ENCODE measurements at places on chromosomes 2 and 18.

DNA sequence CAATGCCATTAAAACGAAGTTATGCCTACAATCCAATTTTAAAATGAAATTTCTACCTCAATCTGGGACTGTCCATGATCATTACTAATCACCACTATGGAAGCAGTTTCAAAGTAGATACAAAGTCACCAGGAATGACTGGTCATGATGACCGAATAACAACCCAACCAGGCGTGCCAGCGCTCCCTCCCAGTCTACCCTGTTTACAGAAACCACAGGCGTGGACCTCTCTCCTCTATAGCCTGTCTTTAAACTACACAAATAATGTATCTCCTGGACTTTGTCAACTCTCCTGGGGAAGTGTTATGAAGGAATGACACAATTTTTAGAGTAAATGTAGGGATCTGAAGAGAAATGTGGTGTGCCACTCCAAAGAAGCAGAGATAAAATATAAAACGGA lies 150.2 kb downstream of the SRBD1 start:
- DNase-seq: no peak

DNA sequence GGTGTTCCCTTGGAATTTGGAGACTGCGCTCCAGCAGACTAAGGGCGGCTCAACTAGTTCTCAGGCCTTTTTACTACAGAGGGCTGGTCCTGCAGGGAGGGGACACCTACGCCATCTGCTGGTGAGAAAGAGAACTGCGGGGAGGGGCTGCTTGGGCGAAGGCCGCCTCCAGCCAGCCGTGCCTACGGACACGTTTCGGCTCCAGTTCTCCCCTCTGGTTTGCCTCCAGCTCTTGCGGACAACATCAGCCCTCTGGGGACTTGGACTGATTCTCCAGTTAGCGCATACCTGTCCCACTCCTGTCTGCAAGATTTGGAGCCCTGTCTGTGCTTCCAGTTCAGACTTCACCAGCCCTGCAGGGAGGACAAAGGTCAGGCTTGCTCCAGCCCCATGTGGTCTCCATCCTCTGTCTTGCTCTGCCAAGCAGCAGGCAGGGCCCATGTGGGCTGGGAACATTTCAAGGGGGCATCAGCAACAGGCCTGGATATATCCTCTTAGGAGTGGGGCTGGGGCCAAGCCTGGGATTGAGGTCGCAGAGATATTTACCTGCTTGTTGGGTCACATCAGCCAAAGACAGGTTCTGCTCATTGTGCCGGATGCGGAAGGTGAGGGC lies 10.3 kb downstream of the PTPRN start:
- peak; percentile 47 for DNase-seq

GRCh38 chr2:25398534-25398933 lies 56.8 kb upstream of the DNMT3A start:
- no peak for DNase-seq

GRCh38 chr2:200810252-200810997 lies 1.3 kb upstream of the BZW1 start:
- DNase-seq: no peak

DNA sequence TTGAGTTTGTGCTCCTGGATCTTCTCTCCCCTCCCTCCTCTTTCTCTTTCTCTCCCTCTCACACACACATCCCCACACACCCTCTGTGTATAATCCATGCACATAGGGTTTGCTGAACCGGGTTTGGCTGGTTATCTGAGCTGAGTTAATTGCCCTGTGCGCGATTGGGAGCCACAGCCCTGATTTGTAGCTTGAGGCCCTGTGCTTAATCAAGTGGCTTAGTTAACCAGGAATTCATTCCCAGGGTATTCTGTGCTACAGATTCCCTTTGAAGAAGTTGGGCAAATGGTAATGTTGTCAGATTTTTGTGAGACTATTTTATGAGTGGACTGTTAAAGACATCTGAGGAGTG lies 6.2 kb downstream of the PARD3B start:
- no peak for DNase-seq

DNA sequence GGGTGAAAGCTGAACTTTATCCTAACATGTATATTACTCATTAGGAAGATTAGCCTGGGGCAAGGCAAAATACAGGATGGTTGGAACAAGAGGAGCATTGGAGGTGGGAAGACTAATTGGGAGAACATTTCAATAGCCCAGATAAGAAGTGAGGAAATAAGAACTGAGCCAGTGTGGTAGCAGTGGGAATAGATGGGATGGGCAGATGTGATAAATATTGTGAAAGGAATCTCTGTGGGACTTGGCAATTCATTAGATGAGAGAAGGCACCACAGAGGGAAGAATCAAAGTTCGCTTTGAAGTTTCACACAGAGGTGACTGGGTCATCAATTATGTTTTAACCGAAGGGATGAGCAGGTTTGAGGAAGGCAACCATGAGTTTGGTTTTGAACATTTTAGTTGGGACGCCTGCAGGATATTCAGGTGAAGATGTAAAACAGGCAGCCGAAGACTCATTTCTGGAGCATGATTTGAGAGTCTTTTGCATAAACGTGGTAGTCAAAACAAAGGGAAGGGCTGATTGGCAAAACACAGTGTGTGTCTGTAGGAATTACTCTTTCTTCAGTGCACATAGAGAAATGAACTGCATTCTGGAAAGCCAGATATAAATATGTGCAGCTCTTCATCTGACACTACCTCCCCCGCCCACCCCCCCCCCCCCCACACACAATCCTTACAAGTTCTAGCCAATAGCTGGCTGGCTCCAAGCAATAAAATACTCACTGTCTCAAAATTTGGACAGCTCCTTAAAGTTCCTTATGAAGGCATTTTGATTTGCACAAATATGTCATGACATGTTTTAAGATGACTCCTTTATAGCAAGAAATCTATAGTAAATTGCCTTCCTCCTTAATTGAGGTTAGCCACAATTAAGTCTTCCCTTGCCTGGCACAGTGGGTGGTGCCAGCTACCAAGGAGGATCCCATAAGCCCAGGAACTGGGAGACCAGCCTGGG lies 1.9 kb upstream of the SLC1A4 start:
- peak; percentile 26 for DNase-seq

DNA sequence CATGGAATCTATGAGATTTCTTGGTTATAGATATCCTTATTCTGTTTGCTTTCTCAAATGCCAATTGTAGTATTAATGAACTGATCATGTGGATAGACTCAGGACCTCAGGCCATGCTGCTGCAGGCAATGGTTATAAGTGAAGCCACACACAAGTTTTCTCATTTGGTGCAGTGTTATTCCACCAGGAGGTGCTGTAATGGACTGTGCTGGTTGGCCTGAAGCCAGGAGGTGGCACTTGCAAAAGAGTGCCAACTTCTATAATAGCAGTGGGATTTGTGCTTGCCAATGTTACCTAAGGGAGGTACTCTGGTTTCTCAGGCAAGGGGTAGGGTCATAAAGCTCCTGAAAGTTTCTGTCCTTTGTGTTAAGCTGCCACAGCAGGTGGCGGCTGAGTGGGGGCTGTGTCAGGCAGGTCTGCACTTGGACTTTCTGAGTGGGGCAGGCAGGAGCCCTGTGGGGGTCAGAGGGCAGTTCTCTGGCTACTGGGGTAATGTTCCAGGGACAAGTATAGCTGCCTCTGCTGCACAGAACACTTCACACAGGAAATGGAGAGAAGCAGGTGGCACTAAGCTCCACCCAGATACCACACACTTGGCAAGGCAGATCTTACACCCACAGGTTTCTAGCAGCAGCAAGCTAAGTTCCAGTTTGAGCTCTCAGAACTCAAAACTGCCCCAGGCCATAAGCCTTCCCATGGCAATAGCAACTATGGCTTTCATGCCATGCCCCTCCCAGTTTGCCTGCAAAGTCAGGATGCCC lies 352.6 kb upstream of the CWC22 start:
- peak; percentile 1 for DNase-seq

DNA sequence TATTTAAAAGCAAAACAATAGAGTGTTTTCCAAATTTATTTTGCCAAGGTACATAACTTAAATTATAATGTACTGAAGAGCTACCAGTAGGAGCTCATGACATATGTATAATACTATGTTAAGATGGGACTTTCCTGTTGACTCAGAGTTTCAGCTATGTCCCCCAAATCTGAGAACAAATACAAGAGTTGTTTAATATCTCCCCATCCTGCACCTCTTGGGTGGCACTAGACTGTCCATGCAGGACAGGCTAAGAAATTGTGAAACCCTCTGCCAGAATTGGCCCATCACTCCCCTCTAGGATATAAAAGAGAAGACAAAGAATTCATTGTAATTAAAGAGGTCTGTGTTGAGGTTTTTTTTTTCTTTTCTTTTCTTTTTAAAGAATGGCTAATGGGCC lies 21.7 kb upstream of the CTAGE1 start:
- DNase-seq: no peak

DNA sequence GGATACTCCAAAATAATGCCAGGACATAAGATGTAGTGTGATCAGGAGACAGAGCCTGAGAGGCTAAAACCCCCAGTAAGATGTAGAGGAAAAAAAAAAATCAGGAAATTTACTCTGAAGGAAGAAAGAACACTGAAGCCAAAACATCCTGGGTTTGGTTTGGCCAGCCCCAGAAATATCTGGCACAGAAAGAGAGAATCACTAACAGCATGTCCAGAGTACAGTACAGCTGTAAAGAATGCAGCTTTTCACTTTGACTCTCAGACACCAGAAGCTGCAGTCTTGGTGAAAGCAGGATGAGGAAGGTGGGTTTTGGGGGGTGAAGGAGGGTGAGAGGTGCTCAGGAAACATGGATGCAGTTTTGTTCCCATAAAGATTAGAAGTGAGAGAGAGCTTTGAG lies 1577.7 kb upstream of the ACVR2A start:
- no peak for DNase-seq

GRCh38 chr2:56263876-56264275 lies 80.1 kb downstream of the CCDC85A start:
- DNase-seq: no peak

DNA sequence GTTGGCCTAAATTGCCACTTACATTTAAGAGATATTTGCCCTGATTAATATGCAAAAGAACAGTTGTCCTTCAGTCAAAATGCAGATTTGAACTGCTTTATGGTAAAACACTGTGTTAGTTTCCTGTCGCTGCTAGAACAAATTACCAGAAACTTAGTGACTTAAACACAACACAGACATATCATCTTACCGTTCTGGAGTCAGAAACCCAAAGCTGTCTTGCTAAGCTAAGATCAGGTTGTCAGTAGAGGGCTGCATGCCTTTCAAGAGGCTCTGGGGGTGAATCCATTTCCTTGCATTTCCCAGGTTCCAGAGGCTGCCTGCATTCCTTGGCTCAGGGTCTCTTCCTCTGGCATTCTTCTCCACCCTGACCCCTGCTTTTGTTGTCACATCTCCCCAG lies 149.5 kb downstream of the FAM161A start:
- DNase-seq: no peak

DNA sequence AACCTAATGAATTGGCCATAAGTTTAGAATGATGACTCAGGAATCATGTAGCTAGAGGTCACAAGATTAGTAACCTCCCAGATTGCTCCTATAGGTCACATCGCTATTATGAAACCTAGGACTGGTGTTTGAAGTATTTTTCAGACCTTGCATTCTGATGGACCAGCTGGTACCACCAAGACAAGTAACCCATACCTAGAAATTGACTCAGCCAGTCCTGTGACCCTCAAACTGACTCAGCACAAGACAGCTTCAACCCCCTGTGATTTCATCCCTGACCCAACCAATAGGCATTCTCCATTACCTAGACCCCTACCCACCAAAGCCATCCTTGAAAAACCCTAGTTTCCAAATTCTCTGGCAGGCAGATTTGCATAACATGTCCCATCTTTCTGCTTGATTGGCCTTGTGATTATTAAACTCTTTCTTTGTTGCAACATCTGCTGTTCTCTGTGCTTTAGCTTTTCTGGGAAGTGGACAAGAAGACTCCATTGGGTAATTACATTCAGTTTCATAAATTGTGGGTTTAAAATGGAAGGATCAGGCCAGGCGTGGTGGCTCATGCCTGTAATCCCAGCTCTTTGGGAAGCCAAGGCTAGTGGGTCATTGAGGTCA lies 254.9 kb downstream of the IRS1 start:
- DNase-seq: no peak

DNA sequence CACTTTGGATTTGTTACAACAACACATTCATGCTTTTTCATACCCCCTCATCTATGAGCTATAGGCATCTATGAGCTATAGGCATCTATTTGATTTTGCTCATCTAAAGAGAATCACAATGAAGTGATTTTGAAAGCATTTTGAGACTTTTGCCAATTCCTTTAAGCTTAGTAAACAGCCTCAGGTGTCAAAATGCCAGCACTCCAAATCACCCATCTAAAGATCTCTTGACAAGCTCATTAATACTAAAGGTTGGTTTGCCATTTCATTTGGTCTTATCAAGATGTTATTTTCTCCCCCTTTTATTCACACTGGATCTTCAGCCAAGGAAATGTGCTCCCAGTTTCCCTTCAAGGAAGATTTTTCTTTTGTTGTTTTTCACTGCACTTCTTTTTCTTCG lies 110.7 kb upstream of the TLK1 start:
- no peak for DNase-seq

DNA sequence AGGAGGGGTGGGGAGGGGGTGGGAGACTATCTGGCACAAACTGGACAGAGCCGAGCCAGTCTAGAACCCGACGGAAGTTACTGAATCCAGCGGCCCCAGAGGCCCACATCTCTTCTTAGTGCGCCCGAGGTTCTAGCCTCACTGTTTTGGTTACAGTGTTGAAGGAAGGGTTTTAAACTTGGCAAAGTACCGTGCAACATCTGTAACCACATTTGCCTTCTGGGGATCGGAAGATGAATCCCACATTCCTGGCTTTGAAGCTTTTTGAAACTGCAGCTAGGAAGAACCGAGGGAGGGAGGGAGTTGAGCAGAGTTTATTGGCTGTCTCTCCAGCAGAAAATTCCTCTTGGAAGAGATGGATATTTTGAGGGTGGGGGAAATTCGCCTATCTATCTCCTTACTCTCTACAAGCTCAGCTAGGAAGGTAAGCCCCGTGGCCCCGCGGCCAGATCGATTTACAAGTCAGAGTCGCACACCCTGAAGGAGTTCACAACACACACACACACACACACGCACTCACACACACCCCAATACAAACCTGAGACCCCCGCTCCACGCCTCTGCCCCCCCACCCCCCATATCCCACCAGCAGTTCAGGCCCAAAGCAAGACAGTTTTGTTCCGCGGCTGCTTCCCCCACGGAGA lies 1.0 kb downstream of the ACVR1 start:
- DNase-seq: peak; percentile 29

DNA sequence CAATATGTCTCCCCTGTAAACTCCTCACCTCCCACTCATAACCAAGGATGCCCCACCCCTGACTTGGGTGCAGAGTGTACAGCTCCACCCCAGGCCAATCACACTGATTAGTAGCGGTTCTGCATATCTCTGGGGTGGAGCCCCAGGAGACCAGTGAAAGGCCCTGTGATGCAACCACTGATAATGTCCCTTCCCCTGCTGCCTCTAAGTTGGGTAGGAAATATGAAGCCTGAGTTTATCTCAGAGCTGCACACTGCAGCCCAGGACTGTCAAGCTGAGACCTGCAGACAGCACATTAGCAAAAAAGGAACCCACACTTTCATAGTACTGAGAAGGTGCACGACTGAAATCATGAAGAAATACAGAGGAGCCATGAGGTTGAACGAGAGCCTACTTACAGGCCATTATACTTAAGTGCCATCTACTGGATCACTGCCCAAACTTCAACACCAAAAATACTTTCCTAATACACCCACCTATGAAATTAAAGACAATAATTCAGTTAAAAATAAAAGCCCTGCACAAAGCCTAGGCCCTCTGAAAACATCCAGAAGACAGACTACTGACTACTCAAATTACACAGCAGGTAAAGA lies 455.4 kb upstream of the LRRTM4 start:
- no peak for DNase-seq

- no peak for DNase-seq
Measured at GRCh38 chr2:190093793-190094192, 31.3 kb upstream of the MSTN start.

- DNase-seq: no peak
Measured at GRCh38 chr2:202044777-202045176, 11.1 kb downstream of the FZD7 start.

- DNase-seq: no peak
Measured at GRCh38 chr18:58324824-58325480, 280.9 kb downstream of the NEDD4L start.
